ENCODE measurements at places on chromosomes 12 and 14.

DNA sequence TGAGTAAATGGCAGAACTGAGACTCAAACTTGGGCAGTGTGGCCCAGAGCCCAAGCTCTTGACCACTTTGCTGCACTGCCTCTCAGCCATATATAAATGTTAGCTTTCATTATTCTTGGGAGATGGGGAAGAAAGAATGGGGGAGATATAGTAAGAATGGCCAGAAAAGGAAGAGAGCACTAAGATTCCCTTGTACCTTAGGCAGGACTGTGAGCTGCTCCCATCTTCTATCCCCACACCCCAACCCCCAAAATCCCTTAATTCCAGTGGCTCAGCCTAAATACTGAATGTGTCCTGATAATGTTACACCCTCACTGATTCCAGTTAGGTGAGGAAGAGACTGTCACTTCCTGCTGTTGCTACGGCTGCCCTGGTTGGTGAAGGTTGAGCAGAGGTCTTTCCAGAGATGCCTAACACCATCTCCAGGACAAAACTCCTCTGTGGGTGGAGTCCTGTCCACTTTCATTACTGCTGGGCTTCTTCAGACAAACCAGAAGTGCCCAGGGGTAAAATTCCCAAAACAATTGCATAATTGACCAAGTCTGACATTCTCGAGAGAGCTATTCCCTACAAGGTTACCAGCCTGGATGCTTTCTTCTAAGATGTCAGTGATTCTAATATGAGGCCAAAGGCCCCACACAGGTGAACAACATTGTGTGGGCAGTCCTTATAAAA is 51.8 kb downstream of the GNG2 start:
- DNase-seq: no peak

- no peak for DNase-seq
Measured at GRCh38 chr12:110744151-110744571, 1.5 kb upstream of the PPP1CC start.

GRCh38 chr12:7101047-7101693 is 7.8 kb downstream of the C1RL start:
- DNase-seq: no peak

GRCh38 chr12:27112871-27113270 is 30.5 kb upstream of the C12orf71 start:
- no peak for DNase-seq

DNA sequence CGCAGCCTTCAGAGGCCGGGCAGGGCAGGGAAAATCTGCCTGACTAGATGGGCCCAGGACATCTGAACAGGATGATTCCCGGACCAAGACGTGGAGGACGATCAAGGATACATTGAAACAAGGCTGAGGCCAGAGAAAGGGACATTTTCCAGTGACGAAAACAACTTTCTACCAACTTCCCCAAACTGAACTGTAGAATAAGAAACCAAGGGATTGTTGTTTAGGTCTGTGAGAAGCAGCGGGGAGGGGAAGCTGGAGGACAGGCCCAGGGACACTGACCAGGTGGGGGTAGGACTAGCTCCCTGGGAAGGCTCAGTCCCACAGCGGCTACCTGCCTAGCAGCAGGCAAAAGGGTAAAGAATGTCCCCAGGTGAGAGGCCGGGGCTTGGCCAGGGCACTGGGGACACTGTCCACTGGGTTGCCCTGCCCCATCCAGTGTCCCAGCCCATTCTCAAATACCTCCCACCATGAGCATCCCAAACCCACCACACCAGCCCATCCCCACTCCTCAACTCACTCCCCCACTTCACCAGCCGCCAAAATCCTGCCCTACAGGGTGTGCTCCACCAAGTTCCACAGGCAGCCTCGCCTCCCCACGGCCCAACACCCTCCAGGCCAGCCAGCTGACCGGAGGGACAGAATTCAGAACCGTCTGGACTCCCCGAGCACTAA is 995 bp downstream of the TNFRSF1A start:
- no peak for DNase-seq
